ENCODE measurements at places on chromosomes 5 and 9. TPM values are rescaled to one million over a fixed set of nuclear protein-coding genes. Genes with fewer than 3 reads are reported as not detected.

The SLC46A2 gene
- polyA plus RNA-seq, result 11.6 TPM

The SEMA5A gene
- 3.1 TPM for polyA plus RNA-seq

The FGD3 gene
- polyA plus RNA-seq, result 6.1 TPM

The KCNV2 gene
- polyA plus RNA-seq, result not detected

The FOXD4L5 gene
- 0.01 TPM for polyA plus RNA-seq

The PCDHGA6 gene
- 0.96 TPM for polyA plus RNA-seq

The CCDC152 gene
- polyA plus RNA-seq, result 0.65 TPM

The HMCN2 gene
- polyA plus RNA-seq, result 2.6 TPM

The PCDHGA5 gene
- polyA plus RNA-seq, result 0.31 TPM

The ABO gene
- 4.0 TPM for polyA plus RNA-seq

The KLHL3 gene
- 2.0 TPM for polyA plus RNA-seq

The RNF130 gene
- polyA plus RNA-seq, result 123 TPM

The ANKDD1B gene
- polyA plus RNA-seq, result 1.3 TPM

The TMEM252 gene
- not detected for polyA plus RNA-seq

The ADAMTS2 gene
- 9.3 TPM for polyA plus RNA-seq

The SEC24A gene
- 3.3 TPM for polyA plus RNA-seq

The TAS2R1 gene
- polyA plus RNA-seq, result not detected

The FOXB2 gene
- not detected for polyA plus RNA-seq

The MRPS2 gene
- 42.0 TPM for polyA plus RNA-seq

The PITX1 gene
- polyA plus RNA-seq, result 1.3 TPM

The CCDC183 gene
- polyA plus RNA-seq, result 0.38 TPM

The TRPM3 gene
- 0.02 TPM for polyA plus RNA-seq

The IZUMO3 gene
- polyA plus RNA-seq, result not detected

The LHX6 gene
- 3.7 TPM for polyA plus RNA-seq

The CCDC69 gene
- 73.6 TPM for polyA plus RNA-seq

The TSSK1B gene
- 0.06 TPM for polyA plus RNA-seq

The GRIN3A gene
- 0.02 TPM for polyA plus RNA-seq

The GADD45G gene
- polyA plus RNA-seq, result 30.4 TPM

The CARD6 gene
- polyA plus RNA-seq, result 11.9 TPM

The BAAT gene
- polyA plus RNA-seq, result 0.26 TPM

The SAPCD2 gene
- 2.1 TPM for polyA plus RNA-seq

The C9orf85 gene
- 6.1 TPM for polyA plus RNA-seq

The SLCO4C1 gene
- 3.8 TPM for polyA plus RNA-seq

The DRD1 gene
- polyA plus RNA-seq, result 0.12 TPM

The CDKN2A gene
- 1.0 TPM for polyA plus RNA-seq

The SPOCK1 gene
- 0.54 TPM for polyA plus RNA-seq

The SEMA6A gene
- 3.4 TPM for polyA plus RNA-seq

The MEIKIN gene
- polyA plus RNA-seq, result 0.08 TPM

The CDO1 gene
- polyA plus RNA-seq, result 2.9 TPM

The HTR4 gene
- polyA plus RNA-seq, result not detected

The MGAT4B gene
- polyA plus RNA-seq, result 65.0 TPM

The SMIM33 gene
- polyA plus RNA-seq, result 0.17 TPM

Data from lung (tissue), 17 donors.